SK-N-SH (cell line): ENCODE measurements at places on chromosomes 12 and 14.

- DNase-seq, result no peak
These were observed 52.1 kb downstream of the HSPB8 start for GRCh38 chr12:119230807-119231206.

DNA sequence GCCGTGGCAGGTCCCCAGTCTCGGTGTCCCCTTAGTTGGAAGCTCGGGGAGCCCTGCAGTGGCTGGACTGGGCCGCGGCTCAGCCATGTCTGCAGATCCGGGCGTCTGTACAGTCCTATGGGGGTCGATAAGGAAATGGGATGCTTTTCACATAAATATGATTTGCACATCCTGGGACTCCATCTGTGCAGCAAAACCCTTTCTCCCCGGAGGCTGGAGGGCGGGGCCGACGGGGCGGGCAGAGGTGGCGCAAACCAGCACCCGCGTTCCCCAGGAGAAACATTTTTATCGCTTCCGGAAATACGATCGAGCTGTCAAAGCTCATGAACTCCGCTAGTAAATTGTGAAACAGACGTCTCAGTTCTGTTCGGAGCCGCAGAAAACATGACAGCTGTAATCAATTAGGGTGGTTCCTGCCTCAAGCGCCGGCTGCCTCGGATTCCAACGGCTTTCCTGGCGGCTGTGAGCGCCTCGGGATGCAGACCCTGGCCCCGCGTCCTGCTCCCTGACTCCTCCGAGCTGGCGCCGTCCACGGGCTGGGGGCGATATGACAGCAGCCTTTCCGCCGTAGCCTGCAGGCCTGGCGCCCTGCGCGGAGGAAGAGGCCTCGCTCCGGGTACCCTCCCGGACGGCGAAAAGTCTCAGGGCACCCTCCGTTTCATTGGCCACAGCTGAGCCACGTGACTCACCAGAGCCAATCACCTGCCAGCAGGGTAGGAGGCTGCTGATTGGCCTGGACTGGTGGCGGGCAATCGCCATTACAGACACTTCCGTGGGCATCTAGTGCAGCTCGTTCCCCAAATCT lies 23.0 kb downstream of the DIO3 start:
- peak; percentile 94 for DNase-seq

DNA sequence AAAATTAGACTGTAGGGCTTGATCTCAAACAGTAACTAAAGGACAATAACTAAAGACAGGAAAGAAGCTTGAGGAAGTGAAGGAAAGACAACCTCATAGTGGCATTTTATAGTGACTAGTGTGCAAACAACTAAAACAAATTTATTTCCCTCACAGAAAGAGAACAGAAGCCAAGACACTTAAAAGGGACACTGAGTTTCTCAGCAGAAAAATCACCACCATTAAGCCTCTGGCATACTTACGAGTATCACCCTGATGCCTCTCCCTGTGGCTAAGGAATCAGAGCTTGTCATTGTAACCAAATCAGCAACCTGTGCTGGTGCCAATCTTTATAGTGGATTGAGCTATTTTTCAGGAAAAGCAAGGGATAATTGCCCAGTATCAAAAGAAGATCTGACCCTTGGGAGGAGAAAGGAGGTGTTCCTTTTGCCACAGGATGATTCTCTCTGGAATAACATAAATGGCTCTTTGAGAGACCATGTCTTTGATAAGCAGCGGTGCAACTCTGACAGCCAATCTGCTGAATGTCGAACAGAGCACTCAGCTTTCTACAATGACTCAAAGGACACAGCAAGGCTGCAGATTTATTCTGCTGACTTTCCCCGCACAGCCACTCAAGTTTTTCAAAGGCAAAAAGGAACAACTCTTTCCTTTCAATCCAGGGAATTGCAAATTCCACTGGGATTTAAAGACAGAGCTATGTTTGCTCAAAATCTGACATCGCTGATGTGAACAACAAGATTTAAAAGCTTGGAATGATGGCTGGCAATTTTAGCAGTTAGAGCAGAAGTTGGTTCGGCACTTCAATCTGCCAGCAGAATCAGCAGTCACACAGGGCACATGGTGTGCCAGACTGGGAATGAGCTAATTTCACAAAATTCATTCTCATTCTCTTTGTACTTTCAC lies 34.6 kb downstream of the ATF7 start:
- no peak for DNase-seq

DNA sequence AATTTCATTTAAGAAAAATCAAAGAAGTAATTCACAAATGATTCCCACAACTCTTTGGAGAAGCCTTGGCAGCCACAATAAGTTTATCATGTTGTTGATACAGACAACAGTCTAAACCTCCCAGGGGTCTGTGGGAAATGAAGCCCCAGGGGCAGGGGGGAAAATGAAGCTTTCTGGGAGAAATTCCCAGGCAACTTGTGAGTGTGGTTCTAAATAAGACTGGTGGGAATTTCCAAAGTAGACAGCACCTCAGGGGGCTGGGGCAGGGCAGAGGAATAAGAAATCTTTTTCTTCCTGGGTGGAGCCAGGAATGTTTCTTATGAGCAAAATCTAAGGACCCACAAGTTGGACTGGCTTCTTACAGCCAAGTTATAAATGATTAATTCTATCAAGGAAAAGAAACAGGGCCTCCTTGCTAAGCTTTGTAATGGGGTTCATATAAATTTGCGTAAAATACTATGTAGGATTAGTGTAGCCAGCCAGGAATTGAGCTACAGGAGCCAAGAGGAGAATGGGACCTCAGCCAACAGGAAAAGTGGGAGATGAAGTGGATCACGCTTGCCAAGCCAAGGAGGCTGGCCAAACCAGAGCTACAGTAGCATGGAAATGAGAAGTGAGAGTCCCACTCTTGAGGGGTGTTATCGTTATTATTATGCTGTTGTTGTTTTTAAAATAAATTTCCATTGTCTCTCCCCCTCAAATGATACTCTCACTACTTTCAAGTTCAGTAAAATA lies 182.9 kb upstream of the FAR2 start:
- no peak for DNase-seq

DNA sequence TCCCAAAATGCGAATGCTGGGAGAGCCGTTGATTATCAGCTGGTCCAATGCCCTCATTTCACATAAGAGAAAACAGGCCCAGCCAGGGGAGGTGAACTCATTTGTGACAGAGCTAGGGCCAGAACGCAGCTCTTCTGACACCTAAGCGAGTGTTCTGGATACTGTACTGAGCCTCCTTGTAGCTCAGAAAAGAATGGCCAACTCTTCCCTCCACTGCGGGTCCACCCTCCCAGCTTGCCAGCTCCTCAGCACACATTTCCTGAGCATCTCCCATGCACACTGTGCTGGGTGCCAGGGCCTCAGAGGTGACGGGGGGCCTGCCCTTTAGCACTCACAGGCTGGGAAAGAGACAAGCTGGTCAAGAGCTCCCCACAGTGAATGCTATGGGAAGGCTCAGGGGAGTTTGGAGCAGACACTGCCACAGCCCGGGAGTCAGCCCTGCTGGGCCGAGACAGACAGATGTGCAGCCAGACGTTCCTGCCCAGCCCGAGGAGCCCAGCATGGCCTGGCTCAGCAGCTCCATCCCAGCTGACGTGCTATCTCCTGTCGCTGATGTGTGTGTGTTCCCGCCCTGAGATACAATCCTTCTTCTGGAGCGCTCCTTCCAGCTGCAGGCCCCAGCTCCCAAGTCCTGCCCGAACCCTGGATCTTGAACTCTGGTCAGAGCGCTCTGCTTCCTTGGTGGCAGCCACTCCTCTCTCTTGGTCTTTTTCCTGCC lies 3.5 kb downstream of the CMTM5 start:
- DNase-seq, result no peak

GRCh38 chr12:24778486-24779304 lies 170.2 kb downstream of the BCAT1 start:
- peak; percentile 11 for DNase-seq

- no peak for DNase-seq
These were observed 53.8 kb downstream of the TRIM9 start for GRCh38 chr14:51041108-51041531.

DNA sequence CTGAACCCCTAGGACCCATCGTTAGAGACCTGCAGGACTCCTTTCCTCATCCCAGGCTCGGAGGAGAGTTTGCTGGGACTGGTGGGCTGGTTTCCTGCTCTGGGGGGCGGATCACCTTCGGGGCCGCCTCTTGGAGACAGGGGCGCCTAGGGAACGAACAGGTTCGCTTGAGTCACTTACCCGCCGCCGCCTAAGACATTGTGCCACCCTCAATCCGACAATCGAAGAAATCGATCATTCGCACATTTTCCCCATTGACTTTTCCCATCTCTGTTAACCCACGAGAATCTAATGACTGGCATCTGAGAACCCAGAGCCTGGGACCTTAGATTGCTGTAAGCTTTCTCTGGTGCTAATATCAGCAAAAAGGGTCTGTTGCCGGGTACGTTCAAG lies 322 bp downstream of the SLC39A9 start:
- no peak for DNase-seq

DNA sequence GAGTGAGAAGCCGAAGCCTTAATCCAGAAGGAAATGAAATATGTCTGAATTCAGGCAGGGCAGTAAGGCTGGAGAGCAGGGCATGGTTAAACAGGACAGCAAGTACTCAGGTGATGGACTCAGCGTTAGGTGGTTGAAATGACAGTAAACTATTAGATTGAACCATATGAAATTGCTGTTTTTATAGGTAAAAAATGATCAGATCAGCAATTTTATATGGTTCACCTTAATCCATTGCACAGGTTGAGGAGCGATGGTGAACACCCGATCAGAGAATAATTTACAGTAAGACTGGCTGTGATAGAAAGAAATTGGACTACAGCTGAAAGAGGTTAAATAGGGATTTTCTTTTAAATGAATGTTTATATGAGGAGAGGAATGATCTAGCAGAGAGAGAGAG lies 56.6 kb downstream of the TTC6 start:
- DNase-seq, result no peak

GRCh38 chr12:7905071-7905470 lies 30.9 kb downstream of the SLC2A3 start:
- no peak for DNase-seq

DNA sequence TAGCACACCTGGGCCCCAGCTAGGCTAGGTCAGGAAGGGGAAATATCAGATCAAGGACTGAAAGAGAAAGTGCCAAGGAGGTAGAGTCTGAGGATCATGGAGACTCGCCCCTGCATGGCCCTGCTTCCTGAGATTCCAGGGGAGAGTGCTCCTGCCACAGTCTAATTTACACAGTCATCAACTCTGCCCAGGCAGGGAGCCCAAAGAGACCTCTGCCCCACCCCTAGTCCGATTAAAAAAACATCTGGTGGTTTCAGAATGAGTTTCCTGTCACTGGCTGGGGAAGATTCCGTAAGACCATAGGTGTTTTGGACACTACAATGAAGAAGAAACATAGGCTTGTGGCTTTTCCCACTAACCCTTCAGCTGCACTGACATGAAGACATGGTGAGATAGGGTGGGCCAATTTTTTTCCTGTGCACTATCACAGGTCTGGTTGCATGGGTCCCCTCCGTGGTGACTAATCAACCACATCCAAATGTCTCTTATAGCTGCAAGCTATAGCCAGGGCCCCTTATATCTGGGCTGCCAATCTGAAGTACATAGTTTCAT lies 31.5 kb upstream of the GZMB start:
- no peak for DNase-seq

GRCh38 chr14:30748343-30748742 lies 126.0 kb upstream of the COCH start:
- DNase-seq, result no peak

GRCh38 chr12:52691841-52692150 lies 11.5 kb downstream of the KRT77 start:
- peak; percentile 77 for DNase-seq

DNA sequence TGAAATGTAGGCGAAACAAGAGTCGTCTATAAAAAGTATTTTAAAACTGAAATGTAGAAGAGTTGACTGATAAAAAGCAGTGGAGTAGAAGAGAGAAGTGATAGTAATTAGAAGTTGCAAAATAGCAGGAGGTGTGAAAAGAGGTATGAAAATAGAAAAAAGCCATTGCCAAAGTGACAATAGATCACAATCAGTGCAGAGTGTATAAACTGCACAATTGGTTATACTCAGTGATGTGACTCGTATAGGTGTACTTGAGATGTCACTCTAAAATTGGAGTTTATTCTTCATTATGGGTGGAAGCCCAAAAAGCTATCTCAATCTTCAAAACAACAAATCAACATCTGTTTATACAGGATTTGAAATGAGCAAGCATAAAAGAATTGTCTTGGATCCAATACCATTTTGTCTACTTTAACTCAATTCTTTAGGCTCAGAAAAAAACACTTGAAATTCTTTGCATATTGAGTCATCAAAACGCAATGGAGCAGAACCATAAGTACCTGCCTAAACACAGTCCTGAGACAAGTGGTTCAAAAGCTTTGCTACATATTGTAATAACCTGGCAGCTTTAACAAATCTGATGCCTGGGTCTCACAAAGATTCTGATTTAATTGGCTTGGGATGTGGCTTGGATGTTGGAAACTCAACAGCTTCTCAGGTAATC lies 8.8 kb downstream of the IKBIP start:
- no peak for DNase-seq

- DNase-seq, result no peak
These were observed 78.9 kb downstream of the NOS1 start for GRCh38 chr12:117282490-117282889.

DNA sequence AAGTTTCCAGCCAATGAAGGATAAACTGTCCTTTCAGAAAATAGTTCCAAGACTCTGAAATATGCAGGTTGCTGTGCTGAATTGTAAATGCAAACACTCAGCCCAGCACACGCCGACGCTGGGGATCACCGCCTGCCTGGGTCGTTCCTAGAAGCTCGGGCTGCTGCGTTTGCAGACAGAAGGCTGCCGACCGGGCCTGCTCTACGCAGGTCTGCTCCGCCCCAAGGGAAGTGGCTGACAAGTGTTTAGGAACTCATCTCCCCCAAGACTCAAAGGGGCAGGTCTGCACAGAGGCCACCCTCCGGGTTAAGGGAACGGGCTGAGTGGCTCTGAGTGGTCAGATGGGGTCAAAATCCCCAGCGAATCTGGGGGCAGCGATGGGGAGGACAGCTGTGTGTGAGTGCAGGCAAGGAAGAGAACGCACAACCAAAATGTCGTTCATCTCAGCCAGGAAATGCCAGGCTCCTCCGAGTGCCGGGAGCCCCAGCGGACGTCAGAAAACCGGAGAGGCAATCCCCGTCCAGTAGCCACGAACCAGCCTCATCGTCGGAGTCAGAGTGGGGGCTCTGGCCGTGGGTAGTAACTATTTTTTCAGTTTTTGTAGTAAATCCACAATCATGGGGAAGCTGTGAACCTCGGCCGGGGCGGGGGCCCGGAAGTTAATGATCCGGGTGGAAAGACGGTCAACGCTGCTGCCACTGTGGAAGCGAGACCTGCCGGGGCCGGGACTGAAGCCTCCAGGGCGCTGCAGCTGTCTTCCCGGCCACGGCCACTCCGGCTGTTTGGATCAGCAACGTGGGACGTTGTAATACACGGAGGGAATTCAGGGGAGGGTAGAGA lies 6.0 kb downstream of the GALNT9 start:
- DNase-seq, result no peak

GRCh38 chr12:58321414-58321813 lies 380.0 kb downstream of the ATP23 start:
- no peak for DNase-seq

- DNase-seq, result no peak
These were observed 591.0 kb upstream of the TMEM132C start for GRCh38 chr12:127675936-127676335.

GRCh38 chr12:108457734-108458361 lies 57.2 kb upstream of the FICD start:
- DNase-seq, result no peak

- peak; percentile 31 for DNase-seq
These were observed 15.5 kb upstream of the ENDOU start for GRCh38 chr12:47740606-47741339.
